Left lobe of liver (tissue), 2 donors: ENCODE measurements at places on chromosomes 3 and 15. TPM values are rescaled to one million over a fixed set of nuclear protein-coding genes. Genes with fewer than 3 reads are reported as not detected.

- DNase-seq, result no peak
Measured at GRCh38 chr3:46448721-46449120, 16.0 kb downstream of the LTF start.

DNA sequence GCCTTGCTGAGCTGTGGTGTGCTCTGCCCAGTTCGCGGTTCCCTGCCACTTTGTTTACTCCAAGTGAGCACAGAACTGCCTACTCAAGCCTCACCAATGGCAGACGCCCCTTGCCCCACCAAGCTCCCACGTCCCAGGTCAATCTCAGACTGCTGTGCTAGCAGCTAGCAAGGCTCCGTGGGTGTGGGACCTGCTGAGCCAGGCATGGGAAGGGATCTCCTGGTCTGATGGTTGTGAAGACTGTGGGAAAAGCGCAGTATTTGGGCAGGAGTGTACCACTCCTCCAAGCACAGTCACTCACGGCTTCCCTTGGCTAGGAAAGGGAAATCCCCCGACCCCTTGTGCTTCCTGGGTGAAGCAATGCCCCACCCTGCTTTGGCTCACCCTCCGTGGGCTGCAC is 45.0 kb downstream of the SLC12A6 start:
- DNase-seq, result no peak

- no peak for DNase-seq
Measured at GRCh38 chr3:38998086-38998485, 53.7 kb downstream of the SCN11A start.

GRCh38 chr3:44104668-44105321 is 136.9 kb upstream of the TOPAZ1 start:
- no peak for DNase-seq

DNA sequence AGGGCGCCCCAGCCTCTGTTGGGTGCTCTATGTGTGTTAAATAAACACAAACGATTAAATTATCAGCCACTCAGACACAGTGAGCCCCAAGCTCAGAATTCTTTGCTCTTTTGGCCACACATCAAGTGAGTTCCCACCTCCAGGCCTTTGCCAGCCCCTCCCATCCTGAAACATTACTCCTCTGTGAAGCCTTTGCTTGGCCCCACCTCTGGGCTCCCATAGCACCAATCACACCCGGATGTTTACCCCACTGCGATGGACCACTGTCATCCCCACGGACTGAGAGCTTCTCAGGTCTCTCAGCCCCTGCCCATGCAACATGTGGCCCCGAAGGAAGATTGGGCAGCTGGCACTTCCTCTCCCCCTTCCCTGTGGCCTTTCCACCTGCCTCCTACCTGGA is 85.1 kb downstream of the NUP210 start:
- no peak for DNase-seq

- DNase-seq, result no peak
Measured at GRCh38 chr3:126911162-126912026, 71.5 kb upstream of the PLXNA1 start.

DNA sequence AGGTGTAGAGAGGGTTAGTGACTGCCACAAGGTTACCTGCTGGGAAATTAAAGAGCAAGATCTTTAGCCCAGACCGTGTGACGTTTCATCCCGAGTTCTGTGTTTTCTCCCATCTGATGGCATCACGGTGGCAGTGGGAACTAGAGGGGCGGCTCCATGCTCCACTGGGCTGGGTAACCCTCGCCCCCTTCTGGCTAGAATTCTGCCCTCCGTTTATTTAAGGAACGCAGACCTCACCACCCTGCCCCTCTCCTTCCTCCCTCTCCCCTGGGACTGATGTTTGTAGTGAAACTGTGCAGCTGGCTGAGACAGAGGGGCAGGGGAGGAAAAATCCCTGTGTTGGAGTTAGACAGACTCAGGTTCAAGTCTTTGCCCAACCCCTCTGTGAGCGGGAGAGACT is 65.6 kb downstream of the ITGA11 start:
- no peak for DNase-seq

DNA sequence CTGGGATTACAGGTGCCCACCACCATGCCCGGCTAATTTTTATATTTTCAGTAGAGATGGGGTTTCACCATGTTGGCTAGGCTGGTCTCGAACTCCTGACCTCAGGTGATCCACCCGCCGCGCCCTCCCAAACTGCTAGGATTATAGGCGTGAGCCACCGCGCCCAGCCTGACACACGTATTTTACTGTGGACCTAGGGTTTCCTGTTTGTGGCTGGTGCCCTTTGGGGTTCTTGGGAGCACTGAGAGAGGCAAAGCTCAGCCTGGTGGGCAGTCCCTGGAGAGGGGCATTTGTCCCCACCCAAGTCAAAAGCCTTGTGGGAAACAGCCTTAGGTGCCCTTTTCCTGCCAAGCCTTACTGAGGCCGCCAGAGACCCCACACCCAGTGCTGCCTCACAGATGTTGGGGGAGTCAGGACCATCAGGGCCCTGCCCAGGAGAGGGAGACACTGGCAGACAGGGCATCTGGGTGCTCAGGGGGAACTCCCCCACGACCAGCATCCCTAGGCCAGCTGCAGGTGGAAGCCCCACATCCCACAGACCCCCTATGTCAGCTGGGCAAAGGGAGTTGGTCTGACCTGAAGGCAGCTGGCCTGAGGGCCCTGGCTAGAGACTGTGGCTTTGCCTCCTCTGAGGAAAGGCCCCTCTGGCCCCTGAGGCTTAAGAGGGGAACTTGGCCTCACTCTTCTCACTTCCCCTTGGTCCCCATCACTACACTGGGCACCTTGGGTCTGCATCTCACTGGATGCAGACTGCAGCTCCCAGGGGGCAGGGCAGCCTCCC is 35.1 kb downstream of the DNAH1 start:
- no peak for DNase-seq

GRCh38 chr3:196189566-196190347 is 21.4 kb downstream of the ZDHHC19 start:
- DNase-seq, result no peak

DNA sequence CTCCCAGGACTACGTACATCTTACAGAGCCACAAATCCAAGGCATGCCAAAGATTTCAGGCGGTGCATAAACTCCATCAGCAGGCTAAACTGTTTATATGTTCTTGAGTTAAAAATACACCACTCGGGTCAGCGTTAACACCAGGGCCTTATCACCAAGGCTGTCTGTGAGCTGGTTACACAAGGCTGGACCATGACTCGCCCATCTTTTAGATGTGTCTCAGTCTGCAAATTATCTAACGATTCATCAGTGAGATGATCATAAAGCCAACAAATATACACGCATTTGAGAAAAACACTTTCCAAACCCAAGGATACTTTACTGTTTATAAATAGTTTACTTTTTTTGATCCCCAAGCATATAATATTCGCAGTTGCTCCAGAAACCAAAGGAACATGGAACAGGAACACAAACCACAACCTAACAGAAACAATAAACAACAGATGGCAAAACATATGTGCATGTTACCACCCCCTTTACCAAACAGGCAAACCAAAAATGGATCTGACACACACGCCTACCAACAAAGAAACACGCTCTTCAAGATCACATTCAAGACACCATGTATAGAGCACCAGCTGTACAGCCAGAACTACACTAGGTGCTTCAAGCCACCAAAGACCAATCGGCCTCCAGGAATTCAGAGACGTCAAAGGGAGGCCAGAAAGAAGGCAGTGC is 15.4 kb downstream of the LRIG1 start:
- DNase-seq, result no peak

- DNase-seq, result no peak
Measured at GRCh38 chr3:41482134-41482533, 282.8 kb downstream of the CTNNB1 start.

DNA sequence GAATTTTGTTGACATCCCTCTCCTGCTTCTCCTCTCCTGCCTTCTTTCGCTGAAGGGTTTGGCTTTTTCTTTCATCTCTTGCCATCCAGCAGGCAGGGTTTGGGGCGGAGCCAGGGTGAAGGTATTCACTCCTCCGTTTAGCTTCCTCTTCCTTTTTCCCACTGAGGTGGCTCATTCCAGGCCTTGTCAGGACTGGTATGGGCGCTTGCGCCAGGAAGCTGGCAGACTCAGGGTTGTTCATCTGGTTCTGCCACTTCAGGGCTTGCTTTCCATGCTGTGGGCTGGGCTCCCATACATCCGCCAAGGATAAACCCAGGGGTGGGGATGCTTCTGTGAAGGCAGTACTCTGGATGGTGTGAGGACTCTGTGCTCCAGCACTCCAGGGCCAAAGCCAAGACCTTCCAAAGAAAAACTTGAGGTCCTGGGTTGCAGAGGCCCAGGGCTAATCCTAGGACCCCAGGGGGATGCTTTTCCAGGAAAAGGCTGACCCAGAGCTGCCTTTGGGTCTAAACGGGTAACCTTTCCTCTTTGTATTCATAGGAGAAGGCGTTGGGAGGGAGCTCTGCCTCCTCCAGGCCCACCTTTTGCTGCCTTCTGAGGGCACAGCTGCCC is 7.7 kb upstream of the AMOTL2 start:
- peak; percentile 47 for DNase-seq

DNA sequence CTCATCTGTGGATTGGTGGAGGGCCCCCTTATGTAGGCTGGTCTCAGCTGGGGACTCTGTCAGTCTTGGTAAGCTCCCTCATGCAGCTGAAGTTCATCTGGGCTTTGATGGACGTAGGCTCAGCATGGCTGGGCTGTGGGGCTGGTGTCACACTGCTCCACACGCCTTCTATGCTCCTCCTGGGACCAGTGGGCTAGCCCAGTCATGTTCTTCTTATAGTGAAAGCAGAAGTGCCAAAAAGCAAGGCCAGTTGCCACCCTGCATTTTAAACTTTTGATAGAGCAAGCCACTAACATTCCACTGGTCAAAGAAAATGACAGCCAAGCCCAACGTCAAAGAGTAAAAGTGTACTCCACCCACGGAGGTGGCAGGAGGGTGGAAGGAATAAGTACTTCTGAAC is 165.5 kb downstream of the MEX3B start:
- DNase-seq, result no peak

- no peak for DNase-seq
Measured at GRCh38 chr3:5022966-5023776, 43.9 kb downstream of the BHLHE40 start.

DNA sequence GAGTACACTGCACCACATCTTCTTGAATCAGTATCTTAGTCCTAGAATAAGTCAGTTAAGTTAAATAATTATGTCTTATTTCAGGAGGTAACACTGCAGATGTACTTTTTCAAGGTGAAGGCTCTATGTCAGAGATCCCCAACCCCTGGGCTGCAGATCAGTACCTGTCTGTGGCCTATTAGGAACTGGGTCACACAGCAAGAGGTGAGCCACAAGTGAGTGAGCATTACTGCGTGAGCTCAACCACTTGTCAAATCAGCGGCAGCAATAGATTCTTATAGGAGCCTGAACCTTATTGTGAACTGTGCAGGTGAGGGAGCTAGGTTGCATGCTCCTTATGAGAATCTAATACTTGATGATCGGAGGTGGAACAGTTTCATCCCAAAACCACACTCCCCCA is 851.9 kb upstream of the ALCAM start:
- no peak for DNase-seq

GRCh38 chr15:35038626-35039451 is 46.3 kb downstream of the NANOGP8 start:
- DNase-seq, result no peak

GRCh38 chr3:147191795-147192385 is 214.5 kb downstream of the ZIC4 start:
- DNase-seq, result peak; percentile 44

The CD86 gene
- total RNA-seq, result 1.4 TPM

The NEIL1 gene
- 43.2 TPM for total RNA-seq

The PAQR9 gene
- 11.5 TPM for total RNA-seq

The WDR49 gene
- total RNA-seq, result not detected

The CCR3 gene
- total RNA-seq, result not detected

The HGD gene
- total RNA-seq, result 510 TPM
